ENCODE measurements at places on chromosomes 3 and 15.

- no peak for DNase-seq
Measured at GRCh38 chr3:31226346-31226745, 306.4 kb upstream of the STT3B start.

DNA sequence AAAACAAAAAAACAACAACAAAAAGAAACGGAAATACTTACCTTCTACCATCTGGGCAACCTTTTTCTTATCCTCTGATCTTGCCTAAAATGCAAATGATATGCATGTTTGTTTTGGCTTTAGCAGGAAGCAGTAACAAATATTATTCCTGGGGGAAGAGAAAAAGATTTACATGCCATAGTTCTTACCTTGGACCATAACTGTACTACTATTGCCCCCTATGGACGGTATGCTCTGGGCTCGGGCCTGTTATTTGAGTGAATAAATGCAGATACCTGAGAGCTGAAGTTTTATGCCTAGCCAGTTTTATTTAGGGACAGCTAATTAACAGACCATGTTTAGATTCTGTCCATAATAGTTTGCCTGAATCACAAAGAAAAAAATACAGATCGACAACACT lies 12.6 kb upstream of the STARD5 start:
- no peak for DNase-seq

DNA sequence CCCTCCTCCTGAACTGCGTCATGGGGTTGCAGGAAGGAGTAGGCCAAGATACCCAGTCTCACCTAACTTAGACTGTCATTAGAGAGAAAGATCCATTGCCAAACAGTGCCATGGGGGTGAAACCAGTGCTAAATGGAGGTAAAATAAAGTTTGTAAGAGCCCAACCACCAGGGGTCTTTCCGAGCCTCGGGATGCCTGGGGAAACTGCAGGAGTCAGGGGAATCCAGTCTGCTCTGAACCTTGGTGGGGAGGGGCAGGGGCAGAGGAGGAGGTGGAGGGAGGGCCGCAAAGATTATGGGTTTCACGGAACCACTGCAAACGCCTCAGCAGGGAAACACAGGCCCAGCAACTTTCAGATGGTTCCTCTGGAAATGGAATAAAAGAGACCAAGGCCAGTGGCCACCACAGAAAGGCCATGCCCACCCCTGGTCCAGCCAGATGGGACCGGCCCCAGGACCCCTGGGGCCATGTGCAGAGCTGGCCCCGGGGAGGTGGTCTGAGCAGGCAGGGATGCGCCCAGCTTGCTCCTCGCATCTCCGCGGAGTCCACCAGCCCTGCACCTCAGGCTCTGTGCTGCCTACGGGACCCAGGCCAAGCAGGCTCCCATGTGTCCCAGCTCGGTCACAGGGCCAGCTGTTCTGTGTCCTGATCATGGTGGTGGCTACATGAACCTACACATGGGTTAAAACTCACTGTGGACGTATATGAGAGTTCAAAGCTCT lies 19.8 kb upstream of the GP9 start:
- no peak for DNase-seq

DNA sequence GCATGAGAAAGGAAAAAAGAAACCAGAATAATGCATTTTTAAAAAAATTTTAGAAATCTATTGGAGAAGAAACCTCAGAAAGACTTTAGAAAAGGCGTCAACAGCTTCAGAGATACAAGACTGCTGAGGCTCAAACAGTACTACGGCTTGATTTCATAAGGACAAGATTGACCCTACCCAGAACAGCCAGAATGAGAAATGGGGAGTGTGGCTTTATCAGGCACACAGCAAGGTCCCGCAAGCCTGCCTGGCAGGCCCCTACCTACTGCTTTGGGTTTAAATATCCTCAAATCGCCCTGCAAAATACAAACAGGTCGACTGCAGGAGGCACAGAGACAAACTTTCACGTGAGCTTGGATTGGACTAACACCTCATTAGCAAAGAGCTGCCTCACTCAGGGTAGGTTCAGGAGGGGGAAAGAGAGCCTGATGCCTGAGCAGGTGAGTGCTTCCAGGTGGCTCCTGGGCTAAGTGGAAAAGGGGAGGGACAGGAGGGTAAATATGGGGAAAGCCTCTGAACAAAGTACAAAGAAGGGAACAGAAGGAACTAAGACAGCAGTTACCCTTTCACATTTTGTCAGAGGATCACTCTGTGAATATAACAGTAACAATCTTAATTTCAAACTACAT lies 87.5 kb downstream of the RORA start:
- DNase-seq = peak; percentile 63

DNA sequence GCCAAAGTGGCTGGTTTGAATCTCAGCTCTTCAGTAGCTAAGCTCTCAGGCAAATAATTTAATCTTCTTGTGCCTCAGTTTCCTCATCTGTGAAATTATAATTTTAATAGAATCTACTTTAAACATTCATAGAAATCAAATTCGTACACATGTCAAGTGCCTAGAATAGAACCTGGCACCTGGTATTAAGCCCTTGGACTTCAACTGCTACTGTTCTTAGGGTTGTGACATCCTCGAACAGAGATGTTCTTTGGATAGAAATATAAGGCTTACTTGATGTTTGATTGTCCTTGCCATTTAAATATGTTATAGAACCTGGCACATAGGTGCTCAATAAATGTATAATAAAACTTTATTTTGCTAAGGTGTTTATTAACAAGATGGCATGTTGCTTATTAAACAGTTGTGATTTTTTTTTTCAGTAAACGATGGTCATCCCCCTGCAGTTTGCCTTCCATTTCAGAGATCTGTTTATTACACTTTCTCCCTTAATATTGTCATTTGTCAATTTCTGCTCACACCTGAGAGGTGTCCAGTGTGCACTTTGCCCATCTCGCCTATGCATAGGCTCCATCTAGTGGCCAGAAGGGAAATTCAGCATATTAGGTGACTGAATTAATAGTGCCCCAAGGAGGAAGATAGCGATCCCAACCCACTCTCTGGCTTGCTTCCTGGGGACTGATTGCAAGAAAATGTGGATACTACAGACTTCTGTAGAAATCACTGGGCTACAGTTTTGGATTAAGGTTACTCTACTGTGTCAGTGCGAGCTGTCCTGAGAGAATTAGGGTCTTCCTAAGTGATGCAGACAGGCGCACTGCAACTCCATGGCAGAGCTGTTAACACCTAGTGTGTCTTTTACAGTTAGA lies 10.7 kb downstream of the IGF1R start:
- peak; percentile 63 for DNase-seq

All from NCI-H69 (cell line).